ENCODE measurements at places on chromosomes 5 and 9. TPM values are rescaled to one million over a fixed set of nuclear protein-coding genes. Genes with fewer than 3 reads are reported as not detected.

- no peak for DNase-seq
Measured at GRCh38 chr9:109258481-109259302, 62.2 kb downstream of the EPB41L4B start.

The AGPAT2 gene
- 72.5 TPM for total RNA-seq

GRCh38 chr9:35906923-35907699 lies 1.1 kb downstream of the HRCT1 start:
- DNase-seq: peak; percentile 96

GRCh38 chr5:173762930-173763329 lies 125.2 kb upstream of the CPEB4 start:
- DNase-seq: no peak

- peak; percentile 90 for DNase-seq
Measured at GRCh38 chr5:16936150-16936988, at the start of gene MYO10. Gene MYO10, minus strand, starts transcription at chr5:16936288. Its CDS starts 480 bp downstream, at chr5:16935808.

DNA sequence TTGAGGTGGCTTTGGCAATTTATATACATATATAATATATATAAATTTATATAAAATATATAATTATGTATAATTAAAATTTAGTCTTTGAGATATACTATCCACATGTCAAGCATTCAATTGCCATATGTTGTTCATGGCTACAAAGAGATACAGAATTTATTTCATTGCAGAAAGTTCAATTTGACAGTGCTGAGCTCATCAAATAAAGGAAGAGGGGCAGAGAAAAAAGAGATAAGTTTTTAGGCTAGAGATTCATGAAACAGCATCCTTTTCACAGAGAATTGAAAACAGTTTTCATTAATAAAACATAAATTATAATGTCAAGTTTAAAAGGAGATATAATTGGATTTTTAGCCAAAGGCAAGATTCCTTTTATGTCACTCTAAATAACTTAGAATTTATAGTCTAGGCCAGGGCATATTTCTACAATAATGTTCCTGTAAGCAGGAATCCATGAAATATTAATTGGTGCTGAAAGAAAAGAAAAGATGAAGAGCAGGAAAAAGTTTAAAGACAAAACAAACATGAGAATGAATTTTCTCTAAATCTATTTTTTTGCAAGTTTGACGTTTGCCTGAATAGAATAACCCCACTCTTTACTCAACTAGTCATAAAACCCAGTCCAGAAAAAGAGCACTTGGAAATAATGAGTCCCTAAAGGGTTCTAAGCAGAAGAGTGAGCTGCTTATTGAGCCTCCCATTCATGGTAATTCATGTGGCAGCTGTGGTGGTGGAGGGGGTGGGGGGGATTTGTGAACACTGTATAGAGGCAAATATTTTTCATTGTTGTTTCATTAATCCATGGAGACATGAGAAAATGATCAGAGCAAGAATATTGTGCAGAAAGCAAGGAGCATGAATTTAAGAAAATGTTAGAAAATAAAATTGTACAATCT lies 1279.5 kb downstream of the CDH12 start:
- no peak for DNase-seq

The SAXO1 gene
- total RNA-seq: 0.06 TPM

The IRX4 gene
- 308 TPM for total RNA-seq

The LHFPL2 gene
- total RNA-seq: 126 TPM

GRCh38 chr5:51452562-51452961 lies 69.3 kb downstream of the ISL1 start:
- no peak for DNase-seq

Measured in cardiac muscle cell (in vitro differentiated cells and primary cell).